Keratinocyte (primary cell): ENCODE measurements at places on chromosomes 11 and 22.

DNA sequence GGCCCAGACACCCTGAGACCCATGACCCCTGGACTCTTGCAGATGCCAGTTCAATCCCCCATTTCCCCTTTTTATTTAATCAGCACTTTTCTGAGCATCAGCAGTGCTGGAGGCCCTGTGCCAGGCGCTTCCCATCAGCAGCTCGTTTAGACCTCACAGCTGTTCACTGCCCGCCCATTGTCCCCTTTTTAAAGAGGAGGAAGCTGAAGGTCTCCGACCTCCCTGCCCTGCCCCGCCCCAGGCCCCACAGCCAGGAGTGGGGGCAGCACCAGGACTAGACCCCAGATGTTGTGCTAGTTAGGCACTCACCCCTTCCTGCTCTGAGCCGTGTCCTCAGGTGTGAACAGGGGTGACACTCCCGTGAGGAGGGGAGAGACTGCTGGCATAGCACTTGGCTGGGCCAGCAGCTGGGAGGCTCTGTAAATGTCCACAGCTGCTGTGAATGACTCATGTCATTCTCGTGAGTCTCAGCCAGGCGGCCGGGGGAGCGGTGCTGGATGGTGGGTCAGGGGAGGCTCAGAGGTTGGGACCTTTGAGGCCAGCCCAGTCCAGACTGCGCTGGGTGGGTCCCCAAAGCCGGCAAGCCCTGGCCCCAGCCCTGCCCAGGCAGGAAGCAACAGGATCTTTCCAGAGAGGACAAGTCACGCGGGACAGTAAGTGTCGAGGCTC lies 19.9 kb downstream of the EMID1 start:
- DNase-seq, result no peak

- DNase-seq, result no peak
Measured at GRCh38 chr11:86787018-86787536, 13.3 kb upstream of the PRSS23 start.

DNA sequence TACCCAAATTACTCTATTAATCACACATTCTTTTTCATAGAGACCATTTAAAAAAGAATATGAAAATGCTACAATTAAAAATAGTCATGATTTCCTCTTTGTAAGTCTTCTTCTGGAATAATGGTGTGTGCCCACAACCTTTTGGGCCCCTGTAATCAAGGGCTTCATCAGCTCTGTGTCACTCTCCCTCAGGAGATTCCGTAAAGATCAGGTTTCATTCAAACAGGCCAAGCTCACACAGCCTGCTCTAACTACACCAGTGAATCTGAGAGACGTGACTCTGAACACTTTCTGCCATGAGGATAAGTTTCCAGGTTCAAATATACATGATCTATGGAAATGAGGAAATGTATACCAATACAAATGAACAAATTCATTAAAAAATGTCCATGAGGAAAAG lies 9.5 kb downstream of the DRICH1 start:
- DNase-seq, result no peak

DNA sequence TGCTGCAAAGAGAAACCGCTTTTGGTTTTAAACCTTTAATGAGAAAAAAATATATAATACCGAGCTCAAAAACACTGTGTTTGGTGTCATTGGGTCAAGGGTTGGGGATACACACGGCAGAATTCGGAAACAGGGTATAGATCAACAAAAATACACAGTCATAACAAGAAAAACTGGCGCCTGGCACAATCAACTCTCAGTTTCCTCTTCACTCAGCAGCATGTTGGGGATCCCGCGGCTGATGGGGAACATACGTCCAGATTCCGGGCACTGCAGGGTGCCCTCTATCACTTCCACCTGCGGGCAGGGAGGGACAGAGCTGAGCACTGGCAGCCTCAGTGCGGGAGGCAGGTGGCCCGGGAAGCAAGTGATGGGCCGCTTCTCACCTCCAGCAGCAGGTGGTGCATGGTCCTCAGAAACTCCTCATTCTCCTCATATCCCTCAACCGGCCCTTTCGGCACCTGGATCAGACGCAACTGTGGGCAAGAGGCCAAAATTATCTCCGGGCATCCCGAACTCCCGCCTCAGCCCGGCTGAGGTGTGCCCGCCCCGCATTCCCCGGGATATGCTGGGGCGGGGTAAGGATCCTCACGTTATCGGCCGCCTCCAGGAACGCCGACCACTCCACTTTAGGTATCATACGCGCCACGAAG lies 561 bp downstream of the TRMT112 start:
- no peak for DNase-seq

GRCh38 chr11:108576523-108576922 lies 17.0 kb downstream of the EXPH5 start:
- no peak for DNase-seq

GRCh38 chr22:44179196-44179988 lies 1.3 kb upstream of the PARVG start:
- no peak for DNase-seq

GRCh38 chr11:61800331-61801281 lies 7.9 kb downstream of the FEN1 start:
- no peak for DNase-seq

GRCh38 chr11:1913271-1914060 lies 6.0 kb upstream of the TNNT3 start:
- no peak for DNase-seq

- DNase-seq, result no peak
Measured at GRCh38 chr11:97364047-97364446, 974.2 kb downstream of the JRKL start.

- DNase-seq, result no peak
Measured at GRCh38 chr11:88398372-88398771, 60.8 kb upstream of the CTSC start.

DNA sequence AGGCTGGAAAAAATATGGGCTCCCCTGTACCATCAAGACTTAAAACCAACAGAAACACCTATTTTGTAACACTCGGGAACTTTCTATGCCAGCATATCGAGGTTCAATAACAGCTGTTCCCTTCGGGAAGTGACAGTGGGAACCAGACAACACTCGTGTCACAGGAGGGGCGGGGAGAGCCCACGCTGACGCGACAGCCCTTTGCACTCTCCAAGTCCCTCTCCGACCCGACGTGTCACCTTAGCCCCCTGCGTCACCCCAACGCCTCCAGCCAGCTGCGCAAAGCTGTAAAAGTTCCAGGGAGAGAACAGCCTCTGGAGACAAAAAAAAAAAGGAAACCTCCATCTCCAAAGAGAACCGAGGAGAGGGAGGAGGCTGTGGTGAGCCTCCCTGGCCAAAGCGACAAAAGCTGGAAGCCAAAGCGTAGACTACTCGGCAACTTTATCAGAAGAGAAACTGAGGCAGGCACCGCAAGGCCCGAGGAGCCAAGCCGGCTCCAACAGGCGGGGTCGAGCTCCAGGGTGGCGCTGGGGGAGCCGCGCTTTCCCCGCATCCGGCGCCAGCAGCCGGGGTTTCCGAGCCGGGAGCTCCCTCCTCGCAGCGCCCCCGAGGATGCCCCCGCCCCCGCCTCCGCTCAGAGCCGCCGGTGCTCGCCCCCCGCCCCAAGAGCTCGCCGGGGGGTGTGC lies 751 bp downstream of the ARFGAP3 start:
- DNase-seq, result no peak

DNA sequence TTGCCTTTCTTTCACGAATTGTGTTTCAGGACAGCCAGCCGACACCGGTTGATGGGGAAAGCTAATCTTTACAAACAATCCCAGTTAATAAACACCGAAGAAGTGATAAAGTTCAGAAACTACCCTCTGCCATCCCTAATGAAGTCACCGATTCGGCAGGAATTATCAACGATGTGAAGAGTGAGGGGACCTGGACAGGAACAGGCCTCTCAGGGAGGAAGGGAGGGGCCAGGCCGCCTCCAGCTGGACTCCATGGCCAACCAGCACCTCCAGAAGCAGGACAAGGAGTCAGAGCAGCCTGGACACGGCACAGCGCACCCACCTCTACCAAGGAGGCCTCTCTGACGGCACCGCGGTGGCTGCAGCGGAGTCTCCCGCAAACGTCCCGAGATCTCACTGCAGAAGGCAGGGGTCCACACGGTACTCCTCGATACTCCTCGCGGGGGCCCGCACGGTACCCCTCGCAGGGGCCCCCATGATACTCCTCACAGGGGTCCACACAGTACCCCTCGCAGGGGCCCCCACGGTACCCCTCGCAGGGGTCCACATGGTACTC lies 3.9 kb downstream of the TOLLIP start:
- DNase-seq, result no peak

- no peak for DNase-seq
Measured at GRCh38 chr22:46918197-46918596, 155.7 kb downstream of the TBC1D22A start.

DNA sequence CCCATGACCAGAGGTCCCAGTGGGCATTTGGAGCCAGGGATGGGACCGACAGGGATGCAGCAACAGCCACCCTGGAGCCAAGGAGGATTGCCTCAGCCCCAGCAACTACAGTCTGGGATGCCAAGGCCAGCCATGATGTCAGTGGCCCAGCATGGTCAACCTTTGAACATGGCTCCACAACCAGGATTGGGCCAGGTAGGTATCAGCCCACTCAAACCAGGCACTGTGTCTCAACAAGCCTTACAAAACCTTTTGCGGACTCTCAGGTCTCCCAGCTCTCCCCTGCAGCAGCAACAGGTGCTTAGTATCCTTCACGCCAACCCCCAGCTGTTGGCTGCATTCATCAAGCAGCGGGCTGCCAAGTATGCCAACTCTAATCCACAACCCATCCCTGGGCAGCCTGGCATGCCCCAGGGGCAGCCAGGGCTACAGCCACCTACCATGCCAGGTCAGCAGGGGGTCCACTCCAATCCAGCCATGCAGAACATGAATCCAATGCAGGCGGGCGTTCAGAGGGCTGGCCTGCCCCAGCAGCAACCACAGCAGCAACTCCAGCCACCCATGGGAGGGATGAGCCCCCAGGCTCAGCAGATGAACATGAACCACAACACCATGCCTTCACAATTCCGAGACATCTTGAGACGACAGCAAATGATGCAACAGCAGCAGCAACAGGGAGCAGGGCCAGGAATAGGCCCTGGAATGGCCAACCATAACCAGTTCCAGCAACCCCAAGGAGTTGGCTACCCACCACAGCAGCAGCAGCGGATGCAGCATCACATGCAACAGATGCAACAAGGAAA lies 27.3 kb upstream of the L3MBTL2 start:
- DNase-seq, result no peak

DNA sequence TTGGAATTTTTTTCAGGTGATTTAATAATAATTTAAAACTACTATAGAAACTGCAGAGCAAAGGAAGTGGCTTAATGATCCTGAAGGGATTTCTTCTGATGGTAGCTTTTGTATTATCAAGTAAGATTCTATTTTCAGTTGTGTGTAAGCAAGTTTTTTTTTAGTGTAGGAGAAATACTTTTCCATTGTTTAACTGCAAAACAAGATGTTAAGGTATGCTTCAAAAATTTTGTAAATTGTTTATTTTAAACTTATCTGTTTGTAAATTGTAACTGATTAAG lies 3.4 kb downstream of the MALAT1 start:
- no peak for DNase-seq

DNA sequence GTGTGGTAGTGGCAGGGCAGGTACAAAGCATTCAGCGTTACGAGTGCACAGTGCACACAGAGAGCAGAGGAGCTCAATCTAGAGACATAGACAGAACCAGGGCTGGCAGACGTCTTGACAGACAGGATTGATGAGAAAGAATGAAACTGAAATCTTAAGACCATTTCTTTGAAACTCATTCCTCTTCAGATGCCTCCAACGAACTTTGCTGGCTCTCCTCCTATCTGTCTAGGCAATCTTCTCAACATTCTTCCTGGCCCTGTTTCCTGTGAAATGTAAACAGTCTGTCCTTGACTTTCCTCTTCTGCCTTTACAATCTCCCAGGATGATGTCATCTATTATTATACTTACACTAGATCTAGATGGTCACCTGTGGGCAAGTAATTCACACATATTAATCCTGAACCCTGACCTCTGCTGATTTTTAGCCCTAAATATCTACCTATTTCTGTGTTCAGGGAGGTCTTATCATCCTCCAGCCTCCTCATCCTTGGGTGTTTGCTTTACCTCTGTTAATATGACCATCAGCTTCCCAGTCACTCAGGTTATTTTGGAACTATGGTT lies 119.5 kb downstream of the ENTHD1 start:
- no peak for DNase-seq

- DNase-seq, result no peak
Measured at GRCh38 chr11:56545531-56545930, 2.5 kb upstream of the OR5M11 start.

DNA sequence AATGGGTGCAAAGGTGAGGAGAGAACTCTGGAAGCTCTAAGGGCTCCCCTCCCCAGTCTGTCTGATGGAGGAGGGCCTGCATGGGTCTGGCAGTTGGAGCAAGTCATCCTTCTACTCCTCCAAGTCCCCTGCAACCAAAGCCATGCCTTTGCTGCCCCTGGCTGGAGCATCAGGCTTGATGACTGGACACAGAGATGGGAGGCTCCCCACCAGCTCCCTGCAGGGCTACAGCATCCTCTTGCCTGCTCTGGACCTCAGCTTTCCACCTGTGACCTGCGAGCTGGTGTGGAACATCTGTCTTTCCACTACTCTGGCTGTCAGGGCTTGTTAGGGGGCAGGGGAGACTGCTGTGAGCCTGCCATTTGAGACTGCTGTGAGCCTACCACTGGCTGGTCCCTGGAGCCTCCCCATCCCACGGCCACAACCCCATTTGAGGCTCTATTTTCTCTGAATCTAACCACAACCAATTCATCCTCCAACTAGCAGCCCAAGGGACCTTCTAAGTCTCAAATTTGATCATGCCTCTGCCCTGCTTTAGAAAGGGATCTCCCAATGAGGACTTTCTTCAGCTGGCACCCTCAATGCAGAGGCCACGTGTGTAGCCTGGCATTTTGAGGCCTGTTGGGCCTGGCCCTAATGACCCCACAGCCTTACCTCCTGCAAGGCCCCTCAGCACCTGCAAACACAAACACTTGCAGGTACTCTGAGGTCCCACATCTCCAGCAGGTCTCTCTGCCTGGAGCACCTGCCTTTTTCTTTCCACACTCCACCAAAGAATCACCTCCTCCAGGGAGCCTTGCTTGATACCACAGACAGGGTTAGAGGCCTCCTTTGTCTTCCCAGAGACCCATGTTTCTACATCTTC lies 9.9 kb downstream of the P2RY6 start:
- DNase-seq, result no peak

- DNase-seq, result no peak
Measured at GRCh38 chr11:2088746-2089535, 50.2 kb downstream of the IGF2 start.

DNA sequence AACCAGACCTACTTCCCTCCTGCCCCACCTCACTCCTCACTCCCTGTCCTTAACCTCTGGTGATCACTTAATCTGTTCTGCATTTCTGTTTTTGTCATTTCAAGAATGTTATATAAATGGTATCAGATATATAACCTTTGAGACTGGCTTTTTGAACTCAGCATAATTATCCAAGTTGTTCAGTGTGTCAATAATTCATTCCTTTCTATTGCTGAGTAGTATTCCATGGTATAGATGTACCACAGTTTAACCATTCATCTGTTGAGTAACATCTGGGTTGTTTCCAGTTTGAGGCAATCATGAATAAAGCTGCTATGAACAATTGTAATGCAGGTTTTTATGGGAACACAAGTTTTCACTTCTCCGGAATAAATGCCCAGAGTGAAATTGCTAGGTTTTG lies 34.6 kb upstream of the B3GNT6 start:
- DNase-seq, result no peak

- no peak for DNase-seq
Measured at GRCh38 chr11:34509336-34509876, 4.2 kb downstream of the ELF5 start.

- no peak for DNase-seq
Measured at GRCh38 chr22:17368554-17369438, 464 bp upstream of the CECR2 start.

- DNase-seq, result no peak
Measured at GRCh38 chr11:111213256-111213655, 32.3 kb upstream of the POU2AF2 start.
